ENCODE measurements at places on chromosomes 12 and 14.
A peak's percentile ranks its signal among the peaks of the same experiment; 100 is the strongest.

GRCh38 chr12:57461276-57461916 lies 1.8 kb downstream of the GLI1 start:
- DNase-seq = no peak
- no peaks in the 10 kb centered on the region for H3K36me3 ChIP-seq
- no peaks in the 10 kb centered on the region for H3K27me3 ChIP-seq

- no peaks in the 10 kb centered on the region for H3K36me3 ChIP-seq
- no peak overlapping the region for H3K27ac ChIP-seq
- no peak for DNase-seq
- H3K27me3 ChIP-seq = peaks cover 2% of the 10 kb centered on the region
- H3K4me3 ChIP-seq = no peak overlapping the region
Measured at GRCh38 chr14:88488897-88489296, 65.9 kb downstream of the PTPN21 start.

GRCh38 chr12:27331927-27332324 lies 710 bp upstream of the BMAL2 start:
- peaks cover 12% of the 10 kb centered on the region for H3K36me3 ChIP-seq
- H3K4me1 ChIP-seq = peaks cover 25% of the 10 kb centered on the region
- DNase-seq = no peak
- H3K27ac ChIP-seq = no peak overlapping the region
- H3K27me3 ChIP-seq = peaks cover 26% of the 10 kb centered on the region

- H3K4me1 ChIP-seq = no peaks in the 10 kb centered on the region
- peaks cover 74% of the 10 kb centered on the region for H3K36me3 ChIP-seq
- H3K4me3 ChIP-seq = no peak overlapping the region
- no peaks in the 10 kb centered on the region for H3K27me3 ChIP-seq
Measured at GRCh38 chr14:35669782-35670181, 135.8 kb downstream of the INSM2 start.

DNA sequence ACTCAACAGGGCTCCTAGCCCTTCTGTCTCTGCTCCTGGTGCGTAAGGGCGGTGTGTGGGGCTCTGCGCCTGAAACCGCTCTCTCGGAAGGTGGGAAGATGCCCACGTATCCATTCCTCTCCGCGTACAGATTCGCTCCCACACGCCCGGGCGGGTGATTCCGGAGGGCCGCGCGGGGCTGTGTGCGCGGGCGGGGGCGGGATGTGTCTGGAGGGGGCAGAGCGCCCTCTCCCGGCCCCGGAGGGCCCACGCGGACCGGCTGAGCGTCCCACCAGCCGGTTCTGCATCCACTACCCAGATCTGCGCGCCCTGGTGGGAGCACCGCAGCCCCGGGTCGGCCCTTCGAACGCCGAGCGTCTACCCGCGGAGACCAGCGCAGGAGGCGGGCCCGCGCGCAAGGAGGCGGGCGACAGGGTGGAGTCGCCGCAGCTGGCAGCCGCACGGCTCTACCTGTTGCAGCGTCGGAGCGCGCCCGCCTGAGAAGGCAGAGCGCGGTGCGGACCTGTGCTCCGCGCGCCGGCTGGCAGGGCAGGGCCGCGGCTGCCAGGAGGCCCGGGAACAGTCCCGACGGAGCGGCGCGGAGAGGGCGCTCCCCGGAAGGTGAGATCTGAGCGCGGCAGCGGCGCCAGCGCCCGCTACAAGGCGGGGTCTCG lies 1.4 kb upstream of the KCNK13 start:
- no peaks in the 10 kb centered on the region for H3K36me3 ChIP-seq
- peak overlapping the region; percentile 67 for H3K4me3 ChIP-seq
- H3K4me1 ChIP-seq = peaks cover 29% of the 10 kb centered on the region
- peak; percentile 30 for DNase-seq
- H3K27me3 ChIP-seq = peaks cover 69% of the 10 kb centered on the region

DNA sequence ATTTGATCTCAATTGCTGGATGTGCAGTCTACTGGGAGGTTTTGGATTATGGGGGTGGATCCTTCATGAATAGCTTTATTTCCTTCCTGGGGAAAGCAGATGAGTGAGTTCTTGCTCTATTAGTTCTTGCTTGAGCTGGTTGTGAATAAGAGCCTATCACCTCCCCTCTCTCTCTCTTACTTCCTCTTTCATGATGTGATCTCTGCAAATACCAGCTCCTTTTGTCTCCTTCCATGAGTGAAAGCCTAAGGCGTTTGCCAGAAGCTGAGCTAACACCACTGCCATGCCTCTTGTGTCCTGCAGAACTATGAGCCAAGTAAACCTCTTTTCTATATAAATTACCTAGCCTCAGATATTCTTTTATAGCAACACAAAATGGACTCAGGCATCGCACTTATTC lies 302.7 kb downstream of the CCER1 start:
- H3K4me3 ChIP-seq = no peak overlapping the region
- H3K4me1 ChIP-seq = no peaks in the 10 kb centered on the region
- DNase-seq = no peak
- no peaks in the 10 kb centered on the region for H3K27me3 ChIP-seq

- H3K27ac ChIP-seq = no peak overlapping the region
- H3K4me3 ChIP-seq = peak overlapping the region; percentile 62
- H3K36me3 ChIP-seq = no peaks in the 10 kb centered on the region
- H3K4me1 ChIP-seq = peaks cover 22% of the 10 kb centered on the region
Measured at GRCh38 chr12:69284131-69284530, 44.8 kb downstream of the CPSF6 start.

- H3K36me3 ChIP-seq = peaks cover 7% of the 10 kb centered on the region
- peaks cover 37% of the 10 kb centered on the region for H3K4me1 ChIP-seq
- H3K27me3 ChIP-seq = no peaks in the 10 kb centered on the region
- peak within 1 kb of the TSS; percentile 86 for H3K4me3 ChIP-seq
Measured at GRCh38 chr14:88005050-88005481, at the start of gene GPR65. TSS of gene GPR65 (plus strand) at chr14:88005135. CDS start at chr14:88010848, 5,713 bp downstream.

DNA sequence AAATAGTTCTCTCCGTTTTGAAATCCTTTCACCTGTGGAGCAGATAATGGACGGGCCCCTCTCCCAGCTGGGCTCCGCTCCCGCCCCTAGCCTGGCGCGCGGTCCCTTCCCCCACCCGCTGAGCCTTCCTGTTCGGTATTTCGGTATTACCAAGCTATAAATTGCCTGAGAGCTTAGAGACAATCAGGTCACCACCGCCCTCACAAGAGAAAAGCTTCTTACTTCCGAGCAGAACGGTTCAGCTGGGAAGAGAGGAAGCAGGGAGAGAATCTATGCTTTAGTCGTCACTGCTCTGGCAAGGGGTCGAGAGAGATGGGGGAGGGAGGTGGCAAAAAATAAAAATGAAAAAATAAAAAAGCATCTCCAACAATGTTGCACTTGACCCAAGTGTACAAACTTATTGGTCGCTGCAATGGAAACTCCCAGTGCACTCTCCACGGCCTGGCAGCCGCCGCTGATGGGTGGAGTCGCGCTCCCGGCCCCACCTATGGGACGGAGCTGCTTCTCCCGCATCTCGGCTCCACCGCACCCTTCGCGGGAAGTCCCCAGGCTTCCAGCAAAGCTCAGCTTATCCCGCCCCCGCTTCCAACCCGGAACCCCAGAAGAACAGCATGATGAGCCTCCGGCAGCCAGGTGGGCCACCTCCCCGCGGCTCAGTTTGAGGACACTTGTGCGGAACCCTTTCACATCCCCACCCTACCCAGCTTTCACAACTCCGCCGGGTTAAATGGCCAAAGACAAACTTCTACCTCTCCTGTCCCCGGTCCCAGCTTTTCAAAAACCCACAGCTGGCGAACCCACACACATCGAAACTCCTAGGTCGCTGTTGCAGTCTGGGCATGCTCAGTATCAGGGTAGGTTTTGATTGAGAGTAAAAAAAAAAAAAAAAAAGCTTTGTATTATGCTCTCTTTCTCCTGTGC lies 832 bp upstream of the SYT1 start:
- H3K4me3 ChIP-seq = no peak overlapping the region
- DNase-seq = no peak
- no peaks in the 10 kb centered on the region for H3K36me3 ChIP-seq

Measured in naive thymus-derived CD8-positive, alpha-beta T cell (primary cell).